ENCODE measurements at places on chromosomes 13 and 19.

DNA sequence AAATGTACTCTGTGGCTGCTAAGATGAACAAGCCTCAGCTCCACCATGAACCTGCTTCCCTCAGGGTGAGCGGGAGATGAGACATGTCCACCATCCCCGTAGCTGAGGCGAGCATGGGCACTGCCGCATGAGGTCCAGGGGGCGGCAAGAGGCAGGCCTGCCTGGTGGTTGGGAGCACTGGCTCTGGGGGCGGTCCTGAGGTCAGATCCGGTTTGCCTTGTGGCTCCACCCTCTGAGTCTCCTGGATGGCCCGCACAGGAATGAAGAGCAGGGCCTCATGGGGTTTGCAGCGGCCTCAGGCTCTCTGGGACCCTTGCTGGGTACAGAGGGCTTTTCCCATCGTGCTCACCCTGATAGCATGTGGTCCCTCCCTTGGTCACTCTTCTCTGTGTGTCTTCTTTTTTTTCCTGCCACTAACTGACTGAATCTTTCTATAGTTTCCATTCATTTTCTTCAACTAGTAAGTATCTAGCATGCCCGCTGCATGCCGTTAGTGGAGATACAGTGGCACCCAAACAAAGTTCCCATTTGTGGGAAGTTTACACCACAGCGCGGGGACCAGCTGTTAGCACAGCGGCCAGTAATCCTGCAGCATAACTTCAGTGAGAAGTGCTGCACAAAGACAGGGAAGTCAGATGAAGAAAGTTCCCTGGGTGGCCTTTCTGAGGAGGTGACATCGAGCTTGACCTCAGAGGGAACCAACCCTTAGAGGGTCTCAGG is 37.3 kb downstream of the CAPN12 start:
- DNase-seq = no peak

DNA sequence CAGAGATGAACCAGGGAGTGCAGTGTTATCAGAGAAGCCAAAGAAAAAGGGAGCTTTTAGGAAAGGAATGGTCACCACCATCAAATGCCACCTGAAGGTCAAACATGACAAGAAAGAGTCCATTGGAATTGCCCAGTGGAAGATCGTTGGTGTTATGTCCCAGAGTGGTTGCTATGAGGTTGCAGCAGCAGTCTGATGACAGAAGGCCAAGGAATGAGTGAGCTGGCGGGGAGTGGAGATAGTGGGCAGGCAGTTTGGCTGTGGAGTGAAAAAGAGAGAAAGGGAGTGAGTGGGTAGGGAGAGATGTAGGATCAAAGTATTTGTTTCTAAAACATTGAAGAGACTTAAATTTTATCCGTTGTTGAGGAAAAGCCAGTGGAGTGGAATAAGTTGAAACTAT is 117.4 kb upstream of the WASF3 start:
- no peak for DNase-seq

DNA sequence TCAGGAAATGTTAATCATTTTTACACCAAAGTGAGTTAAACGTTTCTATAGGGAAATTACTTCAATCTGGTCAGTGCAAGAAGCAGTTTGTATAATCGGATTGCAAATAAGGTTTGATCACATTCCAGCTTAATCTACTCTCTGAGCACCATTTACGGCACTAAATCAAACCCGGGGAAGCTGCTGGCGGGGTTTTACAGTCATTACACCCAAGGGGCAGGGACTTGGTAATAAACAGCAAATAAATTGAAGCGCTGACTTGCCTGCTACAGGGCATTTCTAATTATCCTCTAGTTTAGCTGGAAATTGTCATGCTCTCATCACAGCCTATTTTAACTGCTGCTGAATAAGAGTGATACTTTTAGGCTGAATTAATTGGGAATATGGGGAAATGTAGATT is 152.1 kb upstream of the SOX21 start:
- no peak for DNase-seq

- peak; percentile 32 for DNase-seq
These were observed 727 bp downstream of the CNMD start for GRCh38 chr13:52738719-52739467.

DNA sequence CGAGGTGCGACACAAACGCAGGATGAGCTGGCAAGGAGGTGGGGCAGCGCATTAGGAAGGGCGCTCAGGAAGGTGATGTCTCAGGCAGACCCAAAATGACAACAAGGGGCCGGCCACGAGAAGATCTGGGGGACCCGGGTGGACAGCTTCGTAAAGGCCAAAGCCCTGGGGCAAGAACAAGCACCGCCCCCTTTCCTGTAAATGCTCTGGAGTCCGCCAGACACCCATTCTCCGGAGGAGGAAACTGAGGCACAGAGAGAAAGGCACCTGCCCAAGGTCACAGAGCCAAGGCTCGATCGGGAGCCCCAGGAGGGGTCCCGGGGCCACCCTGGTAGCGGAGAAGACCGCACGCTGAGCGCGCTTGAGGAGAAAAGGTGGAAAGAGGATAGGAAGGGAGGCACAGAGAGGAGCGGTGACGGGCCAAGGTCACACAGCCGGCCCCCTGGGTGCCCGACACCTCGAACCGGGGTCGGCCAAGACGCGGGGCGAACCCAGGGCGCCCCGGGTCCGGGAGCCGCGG is 571 bp downstream of the SAFB2 start:
- no peak for DNase-seq

DNA sequence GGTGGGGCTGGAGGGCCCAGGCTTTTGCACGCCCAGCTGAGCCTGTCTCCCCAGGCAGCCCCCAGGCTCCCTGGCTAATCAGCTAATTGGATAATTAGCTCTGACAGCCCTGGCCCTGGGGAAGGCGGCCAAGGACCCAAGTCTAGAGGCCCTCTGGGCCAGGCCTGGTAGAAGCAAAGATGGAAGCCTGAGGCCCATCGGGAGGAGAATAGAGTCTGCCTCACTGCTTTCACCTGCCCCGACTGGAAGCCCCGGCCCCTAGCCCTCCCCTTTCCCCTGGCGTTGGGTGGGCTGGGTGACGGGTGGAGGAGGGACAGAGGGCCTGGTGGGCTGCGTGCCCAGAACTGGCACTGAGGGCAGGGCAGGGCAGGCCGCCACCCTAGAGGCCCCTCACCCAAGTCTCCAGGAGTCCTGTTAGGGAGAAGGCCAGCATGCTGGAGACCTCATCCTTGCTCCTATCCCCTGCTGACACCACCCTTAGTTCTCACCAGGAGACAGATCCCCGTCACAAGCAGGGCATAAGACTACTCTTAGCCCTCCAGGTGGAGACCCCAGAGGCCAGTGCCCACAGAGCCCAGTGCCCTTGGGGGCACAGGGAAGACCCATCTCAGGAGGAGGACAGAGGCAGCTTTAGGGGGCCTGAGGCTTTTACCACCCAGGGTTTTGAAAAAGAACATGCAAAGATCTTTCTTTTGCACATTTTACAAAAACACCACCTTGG is 12.0 kb downstream of the LYL1 start:
- DNase-seq = peak; percentile 29

GRCh38 chr19:19115954-19116353 is 22.3 kb downstream of the TMEM161A start:
- peak; percentile 51 for DNase-seq

DNA sequence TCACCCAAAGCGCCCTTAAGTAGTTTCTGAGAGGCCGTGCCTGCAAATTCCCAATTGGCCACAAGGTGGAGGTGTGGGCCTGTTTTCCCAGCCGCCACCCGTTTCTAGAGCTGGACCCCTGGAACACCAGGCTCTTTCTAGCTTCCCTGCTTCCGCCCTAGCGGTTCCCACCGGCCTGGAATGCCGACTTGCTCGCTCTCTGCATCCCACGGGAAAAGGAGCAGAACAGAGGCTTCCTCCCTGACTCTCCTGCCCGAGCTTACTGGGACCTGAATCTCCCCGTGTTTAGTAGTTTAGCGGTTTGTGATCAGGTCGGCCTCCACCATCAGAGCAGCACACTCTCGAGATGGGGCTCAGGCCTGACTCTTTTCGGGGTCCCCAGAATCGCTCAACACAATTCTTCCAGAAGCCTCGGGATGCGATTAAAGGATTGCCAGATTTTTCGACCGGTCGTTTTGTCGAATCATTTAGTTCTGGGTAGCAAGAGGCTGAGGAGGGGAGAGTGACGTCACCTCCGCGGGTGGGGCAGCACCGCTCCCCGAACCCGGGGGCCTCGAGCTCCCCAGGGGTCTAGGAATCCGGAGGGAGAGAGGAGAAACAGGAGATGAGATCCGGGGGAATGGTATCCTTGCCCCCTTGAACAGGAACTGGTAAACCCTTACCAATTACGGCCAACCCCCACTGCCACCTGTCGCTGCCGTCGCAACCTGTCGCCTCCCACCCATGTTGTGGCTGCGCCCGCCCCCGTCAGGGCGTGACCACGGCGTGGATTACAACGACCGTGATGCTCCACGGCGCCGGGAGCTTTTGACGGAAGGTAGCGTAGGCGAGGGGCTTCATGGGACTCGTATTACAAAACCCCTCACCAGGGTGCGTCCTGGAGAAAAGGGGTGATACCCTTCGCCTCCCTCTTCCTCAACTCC is 8.0 kb downstream of the NAPSA start:
- peak; percentile 80 for DNase-seq

DNA sequence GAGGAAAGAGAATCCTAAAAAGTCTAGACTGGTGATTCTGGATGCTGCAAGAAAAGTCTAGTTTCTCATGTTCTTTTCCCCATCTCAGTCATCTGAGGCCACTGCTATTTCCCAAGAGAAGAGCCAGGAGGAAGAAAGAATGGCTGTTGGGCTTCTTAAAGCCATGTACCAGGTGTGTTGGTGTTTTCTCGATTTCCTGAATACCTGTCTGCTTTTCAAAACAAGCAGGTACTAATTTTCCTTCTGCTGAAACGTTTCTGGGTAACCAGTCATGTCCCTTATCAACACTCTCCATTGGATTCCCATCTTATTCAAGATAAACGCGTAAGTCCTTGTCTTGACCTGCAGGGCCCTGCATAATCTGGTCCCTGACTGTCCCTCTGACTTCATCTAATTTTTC is 1.1 kb downstream of the ZNF570 start:
- DNase-seq = no peak

GRCh38 chr13:24381541-24382265 is 72.3 kb downstream of the C1QTNF9 start:
- DNase-seq = no peak

GRCh38 chr13:107866032-107866940 is 349.1 kb downstream of the LIG4 start:
- DNase-seq = peak; percentile 37

- no peak for DNase-seq
These were observed 1074.9 kb downstream of the PCDH17 start for GRCh38 chr13:58706421-58706820.

DNA sequence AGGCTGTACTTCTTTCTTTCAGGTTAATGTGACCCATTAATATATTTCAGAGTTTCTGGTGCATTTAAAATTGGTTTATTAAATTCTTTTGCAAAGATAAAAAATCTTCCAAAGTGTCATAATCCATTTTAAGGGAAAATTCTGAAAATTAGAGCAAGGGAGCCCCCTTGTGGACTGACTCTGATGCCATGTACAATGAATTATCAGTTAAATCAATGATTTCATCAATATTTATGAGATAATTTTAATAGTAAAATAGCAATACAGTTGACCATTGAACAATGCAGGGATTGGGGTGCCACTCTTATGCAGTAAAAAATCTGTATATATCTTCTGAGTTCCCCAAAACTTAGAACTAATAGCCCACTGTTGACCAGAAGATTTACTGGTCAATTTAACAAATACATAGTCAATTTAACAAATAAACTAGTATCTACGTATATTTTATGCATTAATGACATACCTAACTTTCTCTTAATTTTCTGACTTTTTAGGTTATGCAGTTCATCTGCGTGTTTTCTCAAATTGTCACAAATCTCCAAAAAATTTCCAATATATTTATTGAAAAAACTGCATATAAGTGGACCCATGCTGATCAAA is 479.1 kb upstream of the MIR17HG start:
- DNase-seq = peak; percentile 7

GRCh38 chr19:35306473-35307246 is 14.7 kb downstream of the MAG start:
- DNase-seq = no peak

DNA sequence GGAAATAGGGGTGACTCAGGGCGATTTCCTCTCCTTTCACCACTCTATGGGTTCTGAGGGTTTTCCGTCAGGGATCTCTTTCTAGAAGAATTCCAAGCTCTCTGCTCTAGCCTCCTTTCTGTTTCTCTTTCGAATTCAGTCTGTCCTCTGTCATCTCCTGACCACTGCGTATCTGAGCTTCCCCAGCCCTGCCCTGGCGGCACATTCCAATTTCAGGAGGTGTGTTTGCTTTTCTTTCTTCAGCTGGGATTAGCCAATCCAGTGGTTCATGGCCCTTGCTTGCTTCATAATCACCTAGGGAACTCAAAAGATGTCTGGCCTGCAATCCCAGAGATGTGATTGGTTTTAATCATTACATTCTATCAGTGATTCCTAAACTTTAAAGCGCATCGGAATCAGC is 9.4 kb downstream of the IFNL2 start:
- no peak for DNase-seq

DNA sequence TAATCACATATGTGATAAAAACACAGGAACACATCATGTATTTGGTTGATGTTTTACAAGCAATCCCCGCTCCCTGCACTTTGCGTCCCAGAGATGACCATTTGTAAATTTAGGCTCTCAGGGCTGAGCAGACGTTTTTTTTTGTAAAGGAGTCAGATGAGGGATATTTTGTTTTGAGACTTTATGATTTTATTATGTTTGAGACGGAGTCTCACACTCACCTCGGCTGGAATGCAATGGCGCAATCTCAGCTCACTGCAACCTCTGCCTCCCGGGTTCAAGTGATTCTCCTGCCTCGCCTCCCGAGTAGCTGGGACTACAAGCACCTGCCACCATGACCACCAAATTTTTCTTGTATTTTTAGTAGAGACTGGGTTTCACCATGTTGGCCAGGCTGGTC is 1.4 kb downstream of the TLE6 start:
- DNase-seq = no peak

GRCh38 chr13:99709134-99709533 is 207.9 kb downstream of the TM9SF2 start:
- no peak for DNase-seq

GRCh38 chr19:46981286-46981945 is 38.2 kb upstream of the NPAS1 start:
- no peak for DNase-seq

DNA sequence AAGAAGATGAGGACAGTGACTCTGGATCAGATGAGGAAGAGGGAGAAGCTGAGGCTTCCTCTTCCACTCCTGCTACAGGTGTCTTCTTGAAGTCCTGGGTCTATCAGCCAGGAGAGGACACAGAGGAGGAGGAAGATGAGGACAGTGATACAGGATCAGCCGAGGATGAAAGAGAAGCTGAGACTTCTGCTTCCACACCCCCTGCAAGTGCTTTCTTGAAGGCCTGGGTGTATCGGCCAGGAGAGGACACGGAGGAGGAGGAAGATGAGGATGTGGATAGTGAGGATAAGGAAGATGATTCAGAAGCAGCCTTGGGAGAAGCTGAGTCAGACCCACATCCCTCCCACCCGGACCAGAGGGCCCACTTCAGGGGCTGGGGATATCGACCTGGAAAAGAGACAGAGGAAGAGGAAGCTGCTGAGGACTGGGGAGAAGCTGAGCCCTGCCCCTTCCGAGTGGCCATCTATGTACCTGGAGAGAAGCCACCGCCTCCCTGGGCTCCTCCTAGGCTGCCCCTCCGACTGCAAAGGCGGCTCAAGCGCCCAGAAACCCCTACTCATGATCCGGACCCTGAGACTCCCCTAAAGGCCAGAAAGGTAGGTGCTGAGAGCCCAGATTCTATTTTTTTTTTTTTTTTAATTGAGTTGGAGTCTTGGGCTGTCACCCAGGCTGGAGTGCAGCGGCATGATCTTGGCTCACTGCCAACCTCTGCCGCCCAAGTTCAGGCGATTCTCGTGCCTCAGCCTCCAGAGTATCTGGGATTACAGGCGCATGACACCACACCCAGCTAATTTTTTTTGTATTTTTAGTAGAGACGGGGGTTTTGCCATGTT is 2.3 kb downstream of the PPP1R15A start:
- DNase-seq = no peak

- no peak for DNase-seq
These were observed 23.5 kb downstream of the CEACAM16 start for GRCh38 chr19:44722131-44723121.
